ENCODE measurements at places on chromosomes 3 and 15. TPM values are rescaled to one million over a fixed set of nuclear protein-coding genes. Genes with fewer than 3 reads are reported as not detected.

- no peak for DNase-seq
Observed at GRCh38 chr3:152564459-152564858, 270.5 kb upstream of the P2RY1 start.

GRCh38 chr3:100329800-100330489 lies 4.6 kb upstream of the NIT2 start:
- no peak for DNase-seq

- DNase-seq = no peak
Observed at GRCh38 chr15:75193272-75193671, 8.4 kb upstream of the C15orf39 start.

GRCh38 chr3:158728061-158728377 lies 4.2 kb downstream of the RARRES1 start:
- DNase-seq = no peak

GRCh38 chr3:123386477-123387040 lies 62.3 kb downstream of the ADCY5 start:
- DNase-seq = no peak

The GOLGB1 gene
- 20.6 TPM for total RNA-seq

DNA sequence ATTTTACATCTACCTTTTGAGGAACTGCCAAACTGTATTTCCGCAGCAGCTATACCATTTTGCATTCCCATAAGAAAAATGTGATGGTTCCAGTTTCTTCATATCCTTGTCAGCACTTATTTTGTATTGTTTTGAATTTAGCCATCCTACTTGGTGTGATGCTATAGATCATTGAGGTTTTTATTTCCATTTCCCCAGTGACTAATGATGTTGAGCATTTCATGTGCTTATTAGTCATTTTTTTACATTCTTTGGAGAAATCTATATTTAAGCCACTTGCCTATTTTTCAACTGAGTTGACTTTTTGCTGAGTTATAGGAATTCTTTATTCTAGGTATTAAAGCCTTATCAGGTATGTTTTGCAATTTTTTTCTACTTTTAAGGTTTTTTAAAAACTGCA lies 347.6 kb upstream of the RARB start:
- no peak for DNase-seq

The GOLGA8G gene
- not detected for total RNA-seq

The KLHL6 gene
- 31.0 TPM for total RNA-seq

DNA sequence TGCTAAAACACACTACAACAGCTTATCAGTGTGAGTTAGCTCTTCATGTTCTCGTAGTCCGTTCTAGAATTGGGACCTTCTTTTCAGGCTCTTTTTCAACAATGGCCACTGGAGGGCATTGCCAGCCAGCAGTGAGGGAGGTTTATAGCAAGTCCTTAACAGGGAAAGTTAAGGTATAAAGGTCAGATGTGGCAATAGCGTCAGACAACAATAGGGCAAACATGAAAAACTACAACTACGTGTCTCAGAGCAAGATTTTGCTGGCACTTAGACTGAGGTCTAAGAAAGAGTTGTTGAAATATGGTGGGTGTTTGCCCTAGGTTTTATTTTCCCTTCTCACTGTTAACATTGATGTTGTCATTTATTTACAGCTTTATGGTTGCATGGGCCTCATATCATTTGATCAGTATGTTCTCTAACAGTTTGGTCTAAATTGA lies 161.4 kb downstream of the GMNC start:
- DNase-seq = no peak

DNA sequence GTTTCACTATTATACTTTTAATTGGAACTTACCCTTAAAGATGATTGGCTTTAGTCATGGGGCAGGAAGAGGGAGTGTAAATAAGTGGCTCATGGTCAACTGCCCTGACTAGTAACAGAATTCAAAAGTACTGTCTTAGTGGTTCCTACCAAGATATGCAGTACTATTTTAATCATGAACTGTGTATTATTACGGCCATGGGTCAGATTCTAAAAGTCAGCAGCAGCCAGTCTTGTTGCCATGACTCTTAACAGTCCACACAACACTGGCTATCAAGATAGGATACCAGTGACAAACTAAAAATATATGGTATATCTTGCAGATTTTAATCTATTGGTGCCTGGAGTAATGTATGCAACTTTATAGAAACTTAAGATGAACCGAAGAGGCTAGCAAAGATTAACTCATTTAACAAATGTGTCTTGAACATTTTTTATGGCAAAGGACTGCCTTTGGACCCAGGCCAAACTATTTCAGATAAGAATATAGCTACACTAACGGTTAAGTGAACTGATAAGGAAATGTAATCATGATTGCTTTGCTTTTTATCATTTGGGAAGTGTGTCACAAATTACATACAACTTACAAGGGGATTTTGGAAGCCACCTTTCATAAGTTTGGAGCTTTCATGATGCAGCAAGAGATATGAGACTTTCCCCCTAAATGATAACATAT lies 163.7 kb downstream of the TCF12 start:
- no peak for DNase-seq
